HCT116 (cell line): ENCODE measurements at places on chromosomes 7 and 10.
A peak's percentile ranks its signal among the peaks of the same experiment; 100 is the strongest.

- no peak for DNase-seq
These were observed 54.2 kb downstream of the CRPPA start for GRCh38 chr7:16367115-16367514.

DNA sequence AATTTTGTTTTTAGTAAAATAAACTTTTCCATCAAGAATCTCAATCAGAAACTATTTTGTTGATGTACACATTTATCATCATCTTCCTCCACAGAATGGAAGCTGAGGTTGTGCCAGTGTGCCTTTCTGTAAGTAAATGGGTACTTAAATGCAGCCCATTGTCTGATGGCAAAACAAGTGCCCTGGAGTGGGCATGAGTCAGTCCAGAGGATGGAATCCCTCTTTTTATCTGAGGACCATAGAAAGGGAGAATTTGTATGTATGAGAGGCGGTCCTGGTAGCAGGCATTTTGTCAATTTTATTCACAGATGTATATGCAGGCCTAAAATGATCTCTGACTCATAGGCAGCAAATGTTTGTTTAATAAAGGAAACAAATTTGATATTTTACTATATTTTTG lies 102.1 kb upstream of the MAGI2 start:
- DNase-seq: no peak

DNA sequence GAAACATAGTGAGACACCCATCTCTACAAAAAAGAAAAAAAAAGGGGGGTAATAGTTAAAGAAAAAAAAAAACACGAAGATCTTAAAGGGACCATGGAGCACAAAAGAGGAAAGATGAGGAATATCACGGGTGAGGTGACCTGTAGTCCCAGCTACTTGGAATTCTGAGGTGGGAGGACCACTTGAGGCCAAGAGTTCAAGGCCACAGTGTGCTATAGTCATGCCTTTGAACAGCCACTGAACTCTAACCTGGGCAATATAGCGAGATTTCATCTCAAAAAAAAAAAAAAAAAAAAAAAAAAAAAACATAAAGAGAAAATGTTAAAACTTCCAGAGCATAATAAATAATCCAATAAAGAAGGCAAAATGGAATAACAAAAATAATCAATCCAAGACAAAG lies 23.6 kb downstream of the AKR1D1 start:
- no peak for DNase-seq

GRCh38 chr10:93476756-93477155 lies 5.4 kb downstream of the MYOF start:
- DNase-seq: no peak

- DNase-seq: no peak
These were observed 332.1 kb downstream of the BMPER start for GRCh38 chr7:34237493-34237849.

DNA sequence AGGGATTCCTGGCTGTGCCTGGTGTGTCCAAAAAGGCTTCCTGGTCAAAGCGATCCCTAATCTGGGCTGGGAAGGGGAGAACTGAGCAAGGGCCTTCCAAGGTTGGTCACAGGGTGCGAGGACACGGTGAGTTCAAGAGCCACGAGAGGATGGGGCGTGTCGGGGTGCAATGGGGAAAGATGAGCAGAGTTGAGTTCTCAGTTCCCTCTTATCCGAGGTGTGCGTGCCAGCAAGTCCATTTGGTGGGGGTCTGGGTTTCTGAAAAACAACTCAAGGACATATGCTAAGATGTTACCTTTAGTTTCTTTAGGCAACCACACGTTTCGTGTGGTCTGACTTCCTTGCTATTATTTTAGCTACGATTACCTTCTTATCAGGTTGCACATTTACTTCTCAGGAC lies 1.3 kb downstream of the ZNF775 start:
- no peak for DNase-seq

DNA sequence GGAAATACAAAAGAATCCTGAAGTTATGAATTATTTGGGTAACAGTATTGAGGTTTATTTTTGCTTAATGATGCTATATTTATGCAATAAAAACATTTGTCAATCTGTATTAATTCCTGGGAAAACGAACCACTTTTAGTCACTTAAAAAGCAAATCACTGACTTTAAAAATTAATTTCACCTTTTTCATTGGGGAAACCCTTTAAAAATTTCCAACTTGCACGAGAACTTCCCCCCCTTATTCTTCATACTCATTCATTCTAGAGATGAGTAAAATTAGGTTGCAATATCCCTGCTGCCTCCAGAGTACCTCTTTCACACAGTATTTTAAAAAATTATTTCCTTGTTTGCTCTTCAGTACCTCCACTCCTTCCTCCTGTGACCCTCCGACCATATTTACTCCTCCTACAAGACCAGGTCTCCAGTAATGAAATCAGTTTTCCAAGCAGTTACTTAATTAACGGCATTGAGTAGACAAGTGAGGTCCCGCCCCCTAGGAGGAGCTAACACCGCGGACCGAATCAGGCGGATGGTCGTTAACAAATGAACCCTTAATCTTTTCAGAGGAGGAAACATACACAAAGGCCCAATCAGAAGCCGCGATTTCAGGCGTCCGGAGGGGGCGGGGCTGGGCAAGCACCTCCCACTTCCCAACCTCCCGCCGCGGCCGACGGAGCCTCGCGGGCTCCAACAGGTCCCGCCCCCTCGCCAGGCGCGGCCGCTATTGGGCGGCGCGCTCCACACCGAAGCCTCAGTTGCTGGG lies 465 bp upstream of the TRIM24 start:
- peak; percentile 96 for DNase-seq

DNA sequence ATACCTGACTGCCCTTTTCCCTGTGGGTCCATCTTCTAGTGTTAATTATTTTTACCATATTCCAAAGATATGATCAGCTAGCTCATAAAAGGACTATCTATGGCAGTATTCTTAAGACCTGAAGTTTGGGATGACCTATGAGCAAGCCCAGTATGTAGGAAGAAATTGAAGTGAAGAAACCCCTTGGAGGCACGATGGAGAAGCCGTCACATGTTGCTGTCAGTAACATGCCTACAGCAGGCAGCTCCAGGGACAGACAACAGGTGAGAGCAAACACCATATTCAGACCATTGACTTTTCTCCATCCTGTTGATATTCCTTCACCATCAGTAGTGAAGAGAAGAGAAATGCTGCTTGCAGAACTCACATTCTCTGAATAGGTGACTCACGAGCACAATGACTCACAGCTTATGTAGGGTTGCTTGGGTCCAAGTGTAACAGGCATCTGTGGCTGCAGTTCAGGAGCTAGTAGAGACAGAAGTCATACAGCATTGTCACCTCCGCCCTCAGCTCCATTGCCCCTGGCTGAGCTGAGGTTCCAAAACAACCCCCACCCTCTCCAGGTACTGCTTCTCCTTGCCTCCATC lies 8.4 kb upstream of the LYZL2 start:
- peak; percentile 62 for DNase-seq

GRCh38 chr10:13945390-13946208 lies 358.8 kb downstream of the PRPF18 start:
- DNase-seq: no peak

GRCh38 chr7:133513608-133514007 lies 260.7 kb downstream of the EXOC4 start:
- no peak for DNase-seq

- DNase-seq: no peak
These were observed 5.7 kb downstream of the ANLN start for GRCh38 chr7:36395171-36395894.

DNA sequence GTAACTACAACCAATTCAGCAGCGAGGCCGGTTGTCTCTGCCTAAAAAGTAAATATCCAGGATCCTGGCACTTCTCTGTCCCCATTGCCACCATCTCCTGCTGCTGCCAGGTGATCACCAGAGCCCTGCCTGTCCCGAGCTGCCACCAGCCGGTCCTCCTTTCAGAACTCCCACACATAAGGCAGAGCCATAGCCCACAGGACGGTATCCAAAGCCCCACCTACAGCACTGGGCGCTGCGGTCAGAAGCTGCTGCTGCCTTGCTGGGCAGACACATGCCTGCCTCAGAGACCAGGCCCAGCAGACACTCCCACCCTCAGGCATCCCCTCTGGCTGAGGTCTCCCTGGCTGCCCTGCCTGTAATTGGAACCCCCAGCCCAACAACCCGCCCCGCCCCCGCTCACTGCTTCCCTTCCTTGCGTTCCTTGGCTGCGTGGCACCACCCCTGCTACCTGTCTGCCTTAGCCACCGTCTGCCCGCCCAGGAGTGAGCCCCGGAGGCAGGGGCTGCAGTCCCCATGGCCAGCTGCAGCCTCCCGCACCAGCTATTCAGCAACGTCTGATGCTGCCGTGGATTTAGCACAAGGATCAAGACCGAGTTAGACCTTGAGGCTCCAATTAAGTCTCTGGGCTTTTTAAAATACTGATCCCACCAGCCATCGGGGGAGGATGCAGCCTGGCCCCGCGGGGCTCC lies 100.7 kb downstream of the CYTH3 start:
- no peak for DNase-seq

GRCh38 chr7:1305873-1306272 lies 73.2 kb downstream of the UNCX start:
- DNase-seq: no peak

- DNase-seq: no peak
These were observed 95.7 kb downstream of the PLXNA4 start for GRCh38 chr7:132480534-132480933.

- no peak for DNase-seq
These were observed 166.3 kb upstream of the TMEM196 start for GRCh38 chr7:19939746-19940145.

- DNase-seq: no peak
These were observed 18.6 kb downstream of the OCM2 start for GRCh38 chr7:97971120-97971989.

- no peak for DNase-seq
These were observed 50.6 kb downstream of the PTPRN2 start for GRCh38 chr7:158536871-158537515.

DNA sequence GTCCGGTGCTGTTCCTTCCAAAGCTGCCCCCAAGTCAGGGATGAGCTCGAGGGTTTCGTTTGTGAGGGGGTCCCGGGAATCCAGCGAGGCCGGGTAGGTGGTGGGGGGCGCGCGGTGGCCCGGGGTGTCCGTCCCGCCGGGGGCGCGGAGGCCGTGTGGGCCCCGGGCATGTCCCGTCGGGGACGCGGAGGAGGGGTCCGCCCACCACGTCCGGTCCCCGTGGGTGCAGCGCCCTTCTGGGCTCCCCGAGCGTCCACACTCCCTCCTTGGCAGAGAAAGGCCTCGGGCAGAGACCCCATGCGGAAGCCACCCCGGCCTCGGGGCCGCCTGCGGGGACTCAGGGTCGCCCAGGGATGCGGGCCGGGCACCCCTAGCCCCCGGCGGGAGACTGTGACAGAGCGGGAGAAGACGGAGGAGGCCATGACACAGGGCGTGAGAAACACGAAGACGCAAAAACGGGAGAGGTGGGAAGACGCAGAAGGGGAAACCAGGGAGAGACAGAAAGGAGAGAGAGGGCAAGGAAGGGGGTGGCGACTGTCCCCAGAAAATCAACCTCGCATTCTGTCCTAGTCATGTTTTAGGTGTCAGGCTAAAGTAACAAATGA lies 640 bp upstream of the ZNF425 start:
- DNase-seq: no peak

DNA sequence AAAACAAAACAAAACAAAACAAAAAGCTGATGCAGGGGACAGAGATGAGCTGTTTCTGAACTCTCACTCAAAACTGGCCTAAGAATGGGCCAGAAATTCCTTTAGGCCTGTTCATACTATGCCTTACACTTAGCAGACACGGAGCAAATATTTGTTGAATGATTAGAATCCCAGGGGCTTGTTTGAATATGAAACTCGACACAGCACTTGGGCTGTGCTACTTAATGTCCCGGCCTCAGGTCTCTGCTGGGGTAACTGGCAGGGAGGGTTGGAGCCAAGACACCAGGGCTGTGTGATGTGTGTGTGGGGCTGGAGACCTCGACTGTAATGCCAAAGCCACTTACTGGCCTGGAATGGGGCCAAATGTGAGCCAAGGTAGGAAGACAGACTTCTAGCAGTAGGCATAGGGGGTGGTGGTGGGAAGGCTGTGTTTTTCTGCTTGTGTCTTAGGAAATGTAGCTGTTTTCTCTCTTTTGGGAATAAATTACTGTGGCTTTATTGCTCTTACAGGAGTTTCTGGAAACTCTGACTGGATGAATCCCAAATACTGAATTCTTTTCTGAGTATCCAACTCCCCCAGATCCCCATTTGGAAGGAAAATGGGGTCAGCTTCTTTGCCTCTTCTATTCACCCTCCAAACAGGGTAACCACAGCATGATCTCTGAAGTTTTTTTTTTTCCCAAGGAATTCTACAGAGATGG lies 66.7 kb downstream of the EMX2 start:
- DNase-seq: no peak

- DNase-seq: no peak
These were observed 15.6 kb downstream of the RGS10 start for GRCh38 chr10:119526621-119527592.

DNA sequence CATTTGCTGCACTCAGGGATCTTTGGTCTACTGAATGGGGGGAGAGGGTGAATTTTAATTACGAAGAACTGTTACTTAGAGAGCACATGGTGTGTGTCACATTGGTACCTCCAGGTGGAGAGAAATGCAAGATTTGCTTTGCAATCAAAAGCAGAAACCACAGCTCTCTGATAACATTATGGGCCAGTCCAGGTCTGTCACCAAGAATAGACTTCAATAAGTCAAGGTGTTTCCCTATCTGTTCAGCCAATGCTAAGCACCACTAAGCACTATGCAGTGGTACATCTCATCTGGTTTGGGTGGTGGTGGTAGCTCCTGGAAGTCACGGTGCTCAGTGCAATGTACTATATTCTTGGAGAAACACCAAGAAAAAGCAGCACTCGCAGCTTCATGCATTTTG lies 119.6 kb upstream of the AFAP1L2 start:
- DNase-seq: no peak

DNA sequence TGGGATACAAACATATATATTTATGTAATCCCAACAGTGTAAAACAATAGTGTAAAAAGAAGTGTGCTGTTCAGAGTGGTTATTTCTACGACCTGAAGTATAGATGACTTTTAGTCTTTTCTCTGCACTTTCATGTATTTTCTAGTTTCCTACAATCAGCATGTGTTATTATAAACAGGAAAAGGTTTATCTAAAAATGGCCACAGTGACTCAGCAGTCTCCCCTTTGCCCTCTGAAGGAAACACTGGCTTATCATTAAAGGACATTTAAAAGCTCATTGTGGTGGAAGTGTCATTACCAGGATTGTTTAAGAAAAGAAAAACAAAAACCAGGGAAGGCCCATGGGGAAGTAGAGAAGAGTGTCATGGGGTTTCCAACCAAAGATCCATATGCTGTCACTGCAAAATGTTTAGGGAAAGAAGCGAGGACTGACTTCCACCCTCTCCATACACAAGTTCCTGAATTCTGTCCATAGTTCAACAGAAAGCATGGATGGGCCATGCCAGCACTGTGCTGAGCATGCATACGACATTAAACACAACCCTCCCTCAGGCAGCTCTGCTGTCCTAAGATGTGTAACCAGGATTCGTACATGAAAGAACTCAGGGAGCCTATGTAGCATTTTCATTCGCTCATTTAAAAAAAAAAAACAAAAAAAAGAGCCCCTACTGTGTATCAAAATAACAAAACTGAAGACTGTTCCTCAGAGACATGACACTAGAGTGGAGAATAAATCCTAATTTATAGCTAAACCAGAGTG lies 10.2 kb downstream of the CYREN start:
- no peak for DNase-seq

GRCh38 chr7:45125193-45125904 lies 13.9 kb upstream of the TBRG4 start:
- DNase-seq: no peak

- DNase-seq: no peak
These were observed 131.5 kb downstream of the RPS24 start for GRCh38 chr10:78165172-78165571.
